ENCODE measurements at places on chromosomes 3 and 15.

- DNase-seq: no peak
These were observed 121.7 kb downstream of the PLD1 start for GRCh38 chr3:171688593-171688992.

GRCh38 chr3:14750650-14751049, 68.1 kb upstream of the FGD5 start:
- DNase-seq: no peak

- no peak for DNase-seq
These were observed 97.0 kb downstream of the RPL39L start for GRCh38 chr3:187042346-187042745.

- no peak for DNase-seq
These were observed 46.7 kb downstream of the TOP2B start for GRCh38 chr3:25618028-25618427.

GRCh38 chr3:79477242-79477641, 290.6 kb downstream of the ROBO1 start:
- no peak for DNase-seq

GRCh38 chr15:101105059-101105891, 146.6 kb downstream of the CHSY1 start:
- peak; percentile 52 for DNase-seq

GRCh38 chr3:158769952-158770740, 31.7 kb upstream of the MFSD1 start:
- no peak for DNase-seq

- DNase-seq: no peak
These were observed 133.0 kb upstream of the NR2E3 start for GRCh38 chr15:71677352-71677751.
